ENCODE measurements at places on chromosomes 12 and 14.

DNA sequence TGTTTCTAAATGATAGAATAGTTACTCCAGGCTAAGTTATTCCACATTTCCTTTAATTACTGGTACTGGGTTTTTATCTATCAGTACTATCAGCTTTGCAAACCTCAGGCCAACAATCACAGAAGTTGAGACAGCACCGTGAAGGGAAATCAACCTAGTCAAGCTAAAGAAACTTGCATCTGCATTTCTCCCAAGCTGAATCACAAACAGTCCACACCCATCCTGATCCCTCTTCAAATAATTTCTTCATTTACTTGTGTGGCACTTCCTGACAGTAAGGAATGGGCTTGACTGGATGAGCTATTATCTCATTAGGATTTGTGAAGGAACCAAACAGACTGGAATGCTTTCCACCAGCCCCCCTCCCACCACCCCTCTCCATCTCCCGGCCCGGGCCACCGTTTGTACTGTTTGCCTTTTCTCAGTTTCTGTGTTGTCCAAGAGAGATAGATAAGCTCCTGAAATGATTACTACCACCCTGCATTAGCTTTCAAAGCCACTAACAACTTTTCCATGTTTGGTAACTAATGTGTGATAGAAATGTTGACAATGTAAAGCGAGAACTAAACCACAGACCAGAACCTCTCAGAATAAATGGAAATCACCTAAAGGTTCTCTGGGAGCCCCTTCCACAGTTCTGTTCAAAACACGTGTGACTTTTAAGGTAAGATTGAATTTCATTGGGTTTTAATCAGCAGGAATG is 236.3 kb downstream of the SLC25A21 start:
- no peak for DNase-seq

DNA sequence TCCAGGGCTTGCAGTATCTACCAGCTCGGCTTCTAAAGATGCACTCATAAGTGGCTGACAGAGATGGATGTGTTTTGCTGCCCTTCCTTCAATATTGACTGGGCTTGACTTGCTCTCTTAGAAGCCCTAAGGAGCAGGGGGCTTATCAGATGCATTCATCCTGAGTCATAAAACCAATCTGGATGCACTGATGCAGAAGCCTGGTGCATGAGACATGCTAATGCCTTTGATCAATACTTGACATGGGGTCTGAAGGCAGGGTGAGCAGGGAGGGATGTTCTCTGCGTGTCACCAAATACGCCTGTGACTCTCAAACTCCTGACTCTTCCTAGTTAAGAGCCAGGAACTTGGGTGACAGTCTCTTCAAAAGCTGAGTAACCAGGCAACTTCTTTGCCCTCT is 77.8 kb upstream of the HSPB8 start:
- DNase-seq: no peak

DNA sequence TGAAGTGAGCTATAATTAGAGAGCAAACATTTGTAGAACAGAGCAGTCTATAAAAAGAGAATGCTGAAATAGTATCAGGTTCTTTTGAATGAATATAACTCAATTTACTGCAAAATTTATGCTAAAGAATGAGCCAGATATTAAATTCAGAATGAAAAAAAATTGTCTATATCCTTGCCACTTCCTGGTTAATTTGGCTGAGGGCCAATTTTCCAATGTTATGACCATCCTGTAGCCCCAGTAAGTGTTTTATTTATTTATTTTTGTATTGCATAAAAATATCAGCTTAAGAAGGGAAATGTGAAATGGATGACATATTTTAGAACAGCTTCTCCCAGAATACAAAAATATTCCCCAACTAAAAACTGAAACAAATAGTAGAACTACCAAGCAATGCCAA is 263.4 kb downstream of the SOX5 start:
- DNase-seq: no peak

DNA sequence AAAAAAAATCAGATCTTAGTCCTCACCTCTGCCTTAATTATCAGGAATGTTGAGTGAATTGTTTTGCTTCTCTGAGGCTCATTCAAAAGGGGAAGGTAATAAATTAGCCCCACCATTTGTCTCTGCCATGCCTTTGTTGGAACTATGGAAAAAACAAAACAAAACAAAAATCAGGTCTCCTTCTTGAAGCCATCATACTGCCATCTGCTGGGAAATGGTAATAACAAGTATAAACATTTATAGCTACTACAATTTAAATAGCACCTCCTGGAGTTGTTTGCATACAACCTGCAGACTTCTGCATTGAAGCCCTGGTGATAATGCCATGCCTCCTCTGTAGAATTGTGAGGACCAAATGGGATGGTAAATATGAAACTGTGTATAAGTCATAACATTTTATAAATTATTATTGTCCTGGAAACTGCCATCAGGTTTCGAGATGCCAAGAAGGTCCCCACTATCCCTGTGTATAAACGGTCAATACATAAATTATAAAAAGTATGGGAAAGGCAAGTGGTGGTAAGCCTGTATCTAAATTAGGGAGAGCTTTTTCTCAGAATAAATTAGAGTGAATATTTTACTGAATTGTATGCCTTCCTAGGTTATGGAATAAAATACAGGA is 87.2 kb upstream of the FGD4 start:
- no peak for DNase-seq

DNA sequence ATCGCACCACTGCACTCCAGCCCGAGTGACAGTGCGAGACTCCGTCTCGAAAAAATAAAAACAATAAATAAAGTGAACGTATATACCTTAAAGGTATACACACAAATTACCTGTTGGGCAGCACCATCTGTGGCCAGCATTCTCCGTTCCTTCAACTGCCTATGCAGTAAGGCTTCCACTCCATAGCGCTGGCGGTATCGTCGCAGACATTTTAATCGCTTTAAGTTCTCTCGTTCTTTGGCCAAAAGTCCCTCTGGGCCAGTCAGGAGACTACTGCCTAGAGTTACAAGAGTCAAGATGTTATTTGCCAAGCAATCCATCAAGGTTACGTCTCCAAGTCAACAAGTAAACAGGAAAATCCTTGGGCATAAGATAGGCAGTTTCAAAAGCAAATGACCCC is 13.0 kb downstream of the KANSL2 start:
- DNase-seq: no peak

DNA sequence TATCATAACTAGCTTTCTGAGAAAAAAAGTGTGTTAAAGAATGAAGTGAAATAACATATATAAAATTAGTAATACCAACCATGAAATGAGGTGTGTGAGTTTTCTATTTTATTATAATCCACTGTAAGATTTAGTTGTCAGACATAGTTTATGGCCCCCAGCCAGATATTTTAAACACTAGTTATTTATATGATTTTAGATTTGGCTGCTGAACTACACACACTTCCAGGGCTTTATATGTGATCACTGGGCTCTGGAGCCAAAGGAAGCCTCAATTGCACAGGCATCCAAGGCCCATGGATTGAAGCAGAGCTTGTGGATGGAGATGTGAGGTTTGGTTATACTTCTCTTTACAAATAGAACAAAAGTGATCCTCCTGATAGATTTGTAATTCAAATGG is 48.7 kb upstream of the CNTN1 start:
- no peak for DNase-seq

DNA sequence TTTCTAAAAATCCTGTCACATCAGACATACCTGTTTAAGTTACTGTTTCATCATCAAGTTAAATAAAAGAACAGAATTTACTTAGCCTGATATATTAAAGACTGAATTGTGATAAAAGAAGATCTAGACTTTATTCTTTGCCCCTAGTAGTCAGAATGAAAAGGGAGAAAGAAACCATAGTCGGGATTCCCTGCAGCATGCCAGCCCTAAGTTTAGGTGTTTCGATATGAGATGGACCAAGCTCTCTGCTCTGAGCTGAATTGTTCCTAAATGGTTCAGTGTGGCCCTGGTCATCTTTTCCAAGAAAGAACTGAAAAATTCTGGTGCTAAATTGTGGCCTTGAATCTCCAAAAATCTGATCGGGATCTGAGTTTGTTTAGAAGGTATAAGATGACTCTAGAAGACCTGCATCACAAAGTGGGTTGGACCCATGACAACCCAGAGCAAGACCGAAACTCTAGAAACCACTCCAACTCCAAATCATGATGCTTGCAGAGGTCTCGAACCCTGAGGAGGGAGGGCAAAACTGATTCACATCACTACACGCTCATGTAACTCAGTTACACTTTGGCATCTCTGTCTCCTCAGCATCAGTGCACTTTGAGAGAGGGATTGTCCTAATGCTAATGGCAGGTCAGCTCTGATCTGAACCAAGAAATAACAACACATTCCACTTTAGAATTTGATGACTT is 15.7 kb downstream of the PTGER2 start:
- DNase-seq: no peak

GRCh38 chr14:92439537-92440344 is 73.8 kb upstream of the RIN3 start:
- DNase-seq: no peak

DNA sequence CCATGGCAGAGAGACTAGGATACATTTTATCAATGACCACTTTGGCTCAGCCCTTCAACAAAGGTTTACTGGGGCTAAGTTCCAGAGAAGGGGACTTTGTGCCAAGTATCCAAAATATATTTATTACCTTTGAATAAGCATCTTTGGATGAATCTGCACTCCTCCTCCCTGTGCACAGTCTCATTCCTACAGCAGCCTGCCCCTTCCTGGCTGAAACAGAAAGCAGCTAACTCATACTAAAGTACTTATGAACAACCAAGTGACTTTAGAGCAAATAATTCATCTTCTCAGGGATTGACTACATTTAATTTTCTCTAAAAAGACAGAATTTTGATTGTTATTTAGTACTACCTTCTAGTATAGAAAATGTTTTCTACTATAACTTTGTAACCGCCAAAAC is 47.8 kb upstream of the ETV6 start:
- no peak for DNase-seq

DNA sequence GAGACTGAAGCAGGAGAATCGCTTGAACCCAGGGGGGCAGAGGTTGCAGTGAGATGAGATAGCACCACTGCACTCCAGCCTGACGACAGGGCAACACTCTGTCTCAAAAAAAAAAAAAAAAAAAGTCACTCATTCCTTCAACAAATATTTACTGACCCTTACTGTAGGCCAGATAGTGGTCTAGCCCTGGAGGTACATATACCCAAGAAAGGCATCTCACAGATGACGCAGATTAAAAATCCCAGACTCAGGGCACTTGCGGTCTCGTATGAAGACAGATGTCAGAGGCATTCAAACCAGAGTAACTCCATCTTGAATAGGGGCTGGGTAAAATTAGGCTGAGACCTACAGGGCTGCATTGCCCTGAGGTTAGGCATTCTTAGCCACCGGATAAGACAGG is 44.8 kb downstream of the CLMN start:
- no peak for DNase-seq

DNA sequence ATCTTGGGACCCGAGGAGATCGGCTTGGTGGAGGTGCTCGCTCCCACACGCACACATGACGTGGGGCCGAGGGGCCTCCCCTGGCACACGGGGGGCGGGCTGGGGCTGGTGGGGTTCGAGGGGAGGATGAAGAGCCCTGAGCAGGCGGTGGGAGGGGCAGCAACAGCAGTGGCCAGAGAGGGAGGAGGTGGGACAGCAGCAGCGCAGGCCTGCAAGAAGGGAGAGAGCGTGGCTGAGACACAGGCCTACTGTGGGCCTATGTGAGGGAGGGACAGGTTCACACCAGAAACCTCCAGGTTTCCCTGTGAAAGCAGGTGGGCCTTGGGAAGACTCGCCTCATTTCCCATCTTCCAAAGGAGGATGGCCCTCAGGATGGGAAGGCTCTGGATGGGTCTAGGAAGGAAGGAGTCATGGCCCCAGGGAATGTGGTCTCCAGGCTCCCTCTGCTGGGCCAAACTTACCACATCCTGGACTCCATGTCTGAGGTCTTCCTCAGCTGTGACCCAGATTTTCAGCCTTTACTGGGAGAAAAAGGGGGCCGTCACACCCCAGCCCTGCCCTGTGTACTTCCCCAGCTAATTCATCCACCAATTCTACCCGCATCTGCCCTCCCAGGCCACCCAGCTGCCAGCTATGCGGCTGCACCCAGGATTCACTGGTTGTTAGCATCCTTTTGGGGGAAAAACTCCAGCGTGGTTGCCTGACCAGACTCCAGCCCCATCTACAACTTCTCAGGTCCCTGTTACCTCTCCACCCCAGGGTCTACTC is 2.8 kb downstream of the PIANP start:
- no peak for DNase-seq

DNA sequence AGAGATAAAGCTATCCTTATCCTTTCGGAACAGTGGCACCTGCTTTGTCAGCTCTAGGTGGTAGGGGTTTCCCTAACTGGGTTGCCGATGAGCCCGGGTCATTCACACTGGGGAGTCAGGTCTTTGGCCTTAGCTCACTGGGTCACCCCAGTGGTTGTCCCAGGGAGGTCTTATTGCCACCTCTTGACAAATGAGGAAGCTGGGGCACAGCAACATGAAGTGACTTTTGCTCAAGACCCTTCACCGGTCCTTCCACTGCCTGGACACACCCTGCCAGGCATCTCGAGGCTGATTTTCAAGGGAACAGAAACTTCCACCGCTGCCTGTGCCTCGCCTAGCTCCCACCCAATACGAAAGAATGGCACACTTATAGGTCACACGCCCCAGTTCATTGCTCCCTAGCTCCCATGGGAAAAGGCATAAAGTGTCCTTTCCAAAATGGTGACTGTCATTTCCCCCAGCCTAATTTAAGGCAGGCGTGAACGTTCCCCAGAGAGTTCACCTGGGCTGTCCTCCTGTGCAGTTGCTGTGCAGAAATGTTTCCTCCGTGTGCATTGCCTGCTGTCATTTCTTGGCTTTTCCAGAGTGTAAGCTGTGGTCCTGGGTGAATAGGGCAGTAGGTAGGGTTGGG is 156.1 kb upstream of the CCND2 start:
- DNase-seq: peak; percentile 31
